Hematopoietic multipotent progenitor cell treated with erythropoietin and hydrocortisone succinate and interleukin-3 and kit ligand, for 6 days (in vitro differentiated cells): ENCODE measurements at places on chromosomes 6 and 20.
A peak's percentile ranks its signal among the peaks of the same experiment; 100 is the strongest.

GRCh38 chr20:49845060-49845459, 32.4 kb downstream of the SLC9A8 start:
- DNase-seq, result no peak

GRCh38 chr6:155483858-155484257, 28.2 kb upstream of the NOX3 start:
- peak; percentile 9 for DNase-seq

DNA sequence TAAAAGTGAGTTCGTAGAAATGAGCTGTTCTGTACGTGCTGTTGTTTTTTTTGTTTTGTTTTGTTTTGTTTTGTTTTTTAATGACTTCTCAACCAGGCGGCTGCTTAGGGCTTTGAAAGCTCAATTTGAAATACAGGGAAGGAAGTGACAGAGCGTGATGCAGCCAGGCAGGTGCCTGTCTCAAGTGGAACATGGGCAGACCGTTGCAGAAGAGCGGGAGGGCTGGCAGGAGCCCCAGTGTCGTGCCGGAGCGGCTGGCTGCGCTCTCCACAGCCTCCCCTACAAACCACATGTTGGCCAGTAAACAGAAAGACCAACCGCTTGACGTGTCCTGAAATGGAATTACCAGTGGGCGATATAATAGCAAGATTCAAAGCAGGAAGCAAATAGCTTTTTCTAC, 164.9 kb upstream of the RREB1 start:
- DNase-seq, result peak; percentile 91

- no peak for DNase-seq
Observed at GRCh38 chr6:105851606-105852005, 234.5 kb upstream of the PRDM1 start.

- no peak for DNase-seq
Observed at GRCh38 chr6:100382767-100383195, 81.9 kb downstream of the SIM1 start.

DNA sequence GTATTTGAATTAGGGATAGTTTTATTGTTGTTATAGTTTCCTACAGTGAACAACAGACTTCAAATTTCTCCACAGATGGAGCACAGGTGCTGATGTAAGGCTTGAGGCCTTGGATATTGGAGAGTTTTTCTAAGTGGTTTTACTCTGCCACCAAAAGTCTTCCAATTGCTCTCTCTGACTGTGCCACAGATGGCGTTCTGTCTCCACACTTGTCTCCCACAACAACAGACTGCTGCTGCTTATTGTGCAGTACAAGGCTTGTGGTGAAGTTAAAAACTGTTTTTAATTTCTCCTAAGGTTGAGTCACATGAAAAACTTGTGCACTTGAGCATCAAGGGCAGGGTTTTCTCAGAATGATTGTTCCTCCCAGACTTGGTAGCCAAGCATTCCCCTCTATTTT, 460.9 kb upstream of the KHDRBS2 start:
- DNase-seq, result no peak

GRCh38 chr6:169051371-169051770, 202.3 kb downstream of the THBS2 start:
- DNase-seq, result no peak

GRCh38 chr20:41003143-41003935, 25.3 kb upstream of the TOP1 start:
- peak; percentile 71 for DNase-seq

- DNase-seq, result peak; percentile 21
Observed at GRCh38 chr20:49594143-49594930, 26.4 kb upstream of the PTGIS start.

DNA sequence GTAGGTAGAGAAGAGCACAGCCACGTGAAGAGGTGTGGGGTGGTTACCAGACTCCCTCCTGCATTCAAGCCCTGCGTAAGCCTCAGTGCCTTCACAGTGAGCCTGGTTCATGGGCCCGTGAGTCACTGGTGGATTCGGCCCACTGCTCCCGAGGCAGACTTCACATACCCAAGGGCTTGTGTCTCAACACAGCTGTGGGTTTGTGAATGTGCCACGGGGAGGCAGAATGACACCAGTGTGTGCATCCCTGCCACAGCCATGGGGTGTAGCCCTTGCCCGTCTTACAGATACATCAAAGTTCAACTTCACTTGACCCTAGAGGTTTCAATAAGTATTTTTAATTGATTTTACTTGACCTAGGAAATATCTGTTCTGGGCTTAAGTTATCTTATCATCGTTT, 108.5 kb downstream of the MAP3K4 start:
- DNase-seq, result no peak

DNA sequence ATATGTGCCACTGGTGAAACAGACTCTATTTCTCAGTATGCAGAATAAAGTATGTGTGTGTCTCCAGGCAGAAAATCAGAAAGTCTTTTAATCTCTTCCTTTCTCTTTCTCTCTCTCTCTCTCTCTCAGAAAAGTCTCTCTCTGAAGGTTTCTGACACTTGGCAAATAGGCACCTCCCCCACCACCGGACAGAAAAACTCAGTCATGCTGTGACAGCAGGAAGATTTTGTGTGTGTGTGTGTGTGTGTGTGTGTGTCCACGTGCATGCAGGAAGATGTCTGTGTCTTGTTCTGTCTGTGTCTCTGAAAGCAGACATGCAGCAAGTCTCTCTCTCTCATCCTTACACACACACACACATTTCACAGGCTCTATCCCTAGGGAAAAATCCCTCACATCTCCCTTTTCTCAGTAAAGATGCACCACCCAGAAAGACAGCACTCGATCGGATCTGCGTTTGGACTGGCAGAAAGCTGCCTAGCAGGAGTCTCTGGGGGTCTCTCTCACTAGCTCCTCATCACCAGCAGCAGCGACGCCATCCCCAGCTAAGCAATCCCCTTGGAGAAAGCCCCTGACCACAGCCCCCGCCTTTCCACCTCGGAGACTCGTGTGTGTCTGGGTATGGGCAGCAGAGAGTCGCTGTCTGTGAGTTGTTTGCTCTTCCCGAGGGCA, 98.3 kb downstream of the EDN3 start:
- no peak for DNase-seq

- DNase-seq, result no peak
Observed at GRCh38 chr20:41645372-41645771, 27.2 kb upstream of the CHD6 start.

GRCh38 chr6:150996968-150997367, 131.5 kb downstream of the MTHFD1L start:
- no peak for DNase-seq

DNA sequence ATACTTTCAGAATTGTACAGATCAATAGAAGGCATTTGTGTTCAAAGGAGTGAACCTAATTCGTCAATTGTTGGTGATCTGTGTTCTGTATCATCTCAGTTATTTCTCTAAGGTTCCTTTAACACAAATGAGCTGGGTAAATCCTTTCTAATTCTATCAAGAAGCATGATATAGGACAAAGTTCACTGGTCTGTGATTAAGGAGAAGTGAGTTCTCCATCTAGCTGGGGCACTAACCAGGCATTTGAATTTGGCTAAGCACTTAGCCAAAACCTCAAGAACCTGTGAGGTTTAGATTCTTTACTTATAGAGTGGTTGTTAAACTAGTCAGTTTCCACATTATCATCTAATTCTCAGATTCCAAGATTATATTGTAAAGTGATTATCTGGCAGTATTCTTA, 50.3 kb downstream of the DOP1A start:
- DNase-seq, result no peak

DNA sequence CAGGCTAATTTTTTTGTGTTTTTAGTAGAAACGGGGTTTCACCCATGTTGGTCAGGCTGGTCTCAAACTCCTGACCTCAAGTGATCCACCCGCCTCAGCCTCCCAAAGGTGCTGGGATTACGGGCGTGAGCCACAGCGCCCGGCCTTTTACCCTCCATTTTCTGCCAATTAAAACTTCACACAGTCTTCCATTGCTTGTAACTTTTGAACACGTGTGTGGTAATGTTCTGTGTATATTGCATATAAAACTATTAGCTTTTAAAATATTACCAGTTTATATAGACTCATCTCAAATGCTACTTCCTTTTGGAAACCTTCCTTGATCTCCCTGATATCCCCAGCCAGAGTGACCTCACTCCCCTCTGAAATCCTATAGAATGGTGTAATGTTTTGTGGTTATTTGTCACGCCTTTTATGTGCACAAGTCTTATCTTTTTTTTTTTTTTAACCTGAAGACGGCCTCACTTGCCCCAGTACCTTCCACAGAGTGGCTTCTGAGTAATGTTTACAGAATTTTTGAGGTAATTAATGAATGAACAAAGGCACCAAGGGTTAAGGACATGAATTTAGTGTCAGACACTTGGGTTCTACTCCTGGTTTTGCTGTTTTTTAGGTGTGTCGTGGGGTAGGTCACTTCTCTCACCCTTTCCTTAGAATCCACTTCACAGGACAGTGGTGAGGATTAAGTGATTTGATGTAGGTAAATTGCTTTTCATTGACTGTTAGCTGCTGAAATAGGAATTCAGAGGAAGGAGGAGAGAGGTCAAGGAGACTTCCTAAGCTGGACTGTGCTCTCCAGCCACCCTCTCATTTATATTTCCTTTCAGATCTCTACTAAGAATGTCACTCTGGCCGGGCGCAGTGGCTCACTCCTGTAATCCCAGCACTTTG, 11.2 kb upstream of the MMP24 start:
- DNase-seq, result peak; percentile 53

GRCh38 chr6:151870375-151870774, 62.9 kb downstream of the ESR1 start:
- DNase-seq, result no peak
